Activated CD4-positive, alpha-beta T cell treated with anti-CD3 and anti-CD28 coated beads, Interleukin-2, amount 50 U/mL, for 1 hour (primary cell): ENCODE measurements at places on chromosomes 16 and 17.

DNA sequence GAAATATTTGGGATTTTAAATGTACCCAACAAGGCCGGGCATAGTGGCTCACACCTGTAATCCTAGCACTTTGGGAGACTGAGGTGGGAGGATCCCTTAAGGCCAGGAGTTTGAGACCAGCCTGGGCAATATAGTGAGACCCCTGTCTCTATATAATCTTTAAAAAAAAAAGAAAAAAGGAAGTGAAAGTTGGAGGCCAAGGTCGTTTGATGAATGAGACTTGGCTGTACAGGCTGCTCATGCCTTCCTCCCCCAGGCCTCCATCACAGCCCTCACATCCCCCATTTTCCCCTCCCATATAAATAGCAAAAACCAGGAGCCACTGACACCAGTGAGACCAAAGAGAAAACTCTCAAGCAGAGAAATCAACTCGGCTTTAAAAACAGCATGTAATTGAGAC lies 3.3 kb upstream of the CA7 start:
- DNase-seq: no peak

GRCh38 chr17:72614871-72615626 lies 477.4 kb downstream of the SLC39A11 start:
- no peak for DNase-seq

DNA sequence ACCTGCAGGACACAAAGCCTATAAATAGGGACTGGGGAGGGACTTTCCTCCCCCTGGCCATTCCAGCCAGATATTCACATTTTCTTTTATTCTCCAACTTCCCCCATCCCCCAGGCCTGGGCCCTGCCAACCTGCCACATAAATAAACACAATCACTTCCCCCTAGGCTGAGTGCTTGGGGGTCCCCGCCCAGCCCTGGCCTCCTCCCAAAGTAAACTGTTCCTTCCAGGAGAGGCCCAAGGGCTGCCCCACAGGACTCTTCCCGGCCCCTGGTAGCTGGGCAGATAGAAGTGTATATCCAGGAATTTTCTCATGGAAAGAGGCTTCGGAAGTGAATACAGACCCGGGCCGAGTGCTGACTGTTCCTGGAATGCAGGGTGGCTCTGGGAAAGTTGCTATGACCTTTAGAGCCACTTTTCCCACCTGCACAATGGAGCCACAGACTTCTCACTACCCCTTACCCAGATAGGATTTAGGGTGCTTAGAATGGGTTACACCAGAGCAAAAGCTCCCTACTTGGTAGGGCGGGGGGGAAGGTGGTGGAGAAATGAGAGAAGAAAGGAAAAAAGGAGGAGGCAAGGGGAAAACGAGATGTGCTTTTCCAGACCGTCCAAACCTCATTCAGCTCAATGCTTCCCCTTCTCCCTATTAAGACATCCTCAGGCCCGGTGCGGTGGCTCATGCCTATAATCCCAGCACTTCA lies 8.5 kb downstream of the CSF3 start:
- no peak for DNase-seq

GRCh38 chr16:12494661-12495060 lies 309.0 kb downstream of the CPPED1 start:
- no peak for DNase-seq
